ENCODE measurements at places on chromosomes 1 and 21.

DNA sequence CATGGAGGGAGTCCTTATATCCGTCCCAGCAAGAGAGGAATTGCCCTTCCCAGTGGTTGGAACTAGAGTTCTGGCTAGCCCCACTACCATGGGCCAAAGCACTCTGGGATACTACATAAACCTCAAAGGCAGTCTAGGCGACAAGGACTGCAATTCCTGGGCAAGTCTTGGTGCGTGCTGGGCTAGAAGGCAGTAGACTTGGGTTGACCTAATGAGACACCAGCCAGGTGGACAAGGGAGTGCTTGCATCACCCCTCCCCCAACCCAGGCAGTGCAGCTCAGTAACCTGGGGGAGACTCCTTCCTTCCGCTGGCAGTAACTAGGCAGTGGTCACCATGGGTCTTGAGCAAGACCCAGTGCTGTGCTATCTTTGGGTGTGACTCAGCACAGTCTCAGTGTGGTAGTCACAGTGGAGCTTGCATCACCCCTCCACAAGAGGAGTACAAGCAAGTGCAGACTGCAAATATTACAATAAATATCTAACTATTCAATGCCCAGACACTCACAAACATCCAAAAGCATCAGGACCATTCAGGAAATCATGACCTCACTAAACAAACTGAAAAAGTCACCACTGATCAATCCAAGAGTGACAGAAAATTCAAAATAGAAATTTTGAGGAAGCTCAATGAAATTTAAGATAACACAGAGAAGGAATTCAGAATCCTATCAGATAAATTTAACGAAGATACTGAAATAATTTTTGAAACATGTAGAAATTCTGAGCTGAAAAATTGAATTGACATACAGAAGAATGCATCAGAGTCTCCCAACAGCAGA is 84.7 kb upstream of the LYPLAL1 start:
- peak; percentile 98 for DNase-seq

- DNase-seq: no peak
Measured at GRCh38 chr1:26857473-26858060, 5.4 kb upstream of the SFN start.

DNA sequence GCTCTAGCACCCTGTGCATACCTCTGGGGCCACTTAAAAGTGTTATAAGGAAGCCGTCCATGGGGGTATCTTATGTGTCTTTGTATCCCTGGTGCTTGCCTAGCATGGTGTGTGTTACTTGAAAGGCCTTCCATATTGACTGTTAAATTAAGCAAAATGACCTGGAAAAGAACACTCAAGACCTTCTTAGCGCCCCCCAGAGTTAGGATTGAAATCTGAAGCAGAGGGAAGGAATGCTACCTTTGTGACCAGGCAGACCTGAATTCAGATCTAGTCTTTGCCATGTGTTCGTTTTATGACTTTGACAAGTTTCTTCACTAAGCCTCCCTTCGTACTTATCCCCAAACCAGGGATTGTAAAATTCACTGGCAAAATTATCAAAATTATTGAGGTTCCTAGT is 59.9 kb downstream of the SLC22A15 start:
- DNase-seq: no peak

GRCh38 chr1:169395955-169396354 is 28.0 kb downstream of the BLZF1 start:
- DNase-seq: no peak

DNA sequence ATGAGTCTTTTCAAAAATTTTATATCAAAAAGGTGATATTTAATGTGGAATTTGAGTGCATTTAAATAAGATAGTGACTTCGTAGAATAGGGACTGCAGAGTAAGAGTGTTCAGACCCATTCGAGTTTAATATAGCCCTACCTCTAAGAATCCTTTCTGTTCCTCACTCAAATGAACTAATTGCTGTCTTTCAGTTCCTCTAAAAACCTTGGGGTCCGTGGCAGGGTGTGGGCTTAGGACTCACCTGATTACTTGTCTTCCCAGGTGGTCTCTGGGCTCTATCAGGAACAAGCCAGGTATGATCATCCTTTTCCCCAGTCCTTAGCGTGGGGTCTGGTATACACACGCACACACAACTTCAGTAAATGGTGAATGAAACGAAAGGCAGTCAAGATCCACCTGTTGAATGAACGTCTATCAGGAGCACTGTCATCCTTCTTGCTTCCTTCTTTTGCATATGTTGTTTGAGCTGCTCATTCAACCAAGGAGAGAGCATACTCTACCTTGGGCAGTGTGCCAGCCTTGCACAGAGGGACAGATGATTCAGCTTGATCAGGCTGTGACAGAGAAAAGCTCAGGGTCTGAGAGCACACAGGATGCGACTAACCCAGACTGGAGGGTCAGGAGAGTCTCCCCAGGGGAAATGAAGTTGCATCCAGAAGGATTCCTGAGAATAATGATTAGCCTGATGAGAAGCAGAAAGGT is 1.2 kb upstream of the RNF11 start:
- peak; percentile 89 for DNase-seq

DNA sequence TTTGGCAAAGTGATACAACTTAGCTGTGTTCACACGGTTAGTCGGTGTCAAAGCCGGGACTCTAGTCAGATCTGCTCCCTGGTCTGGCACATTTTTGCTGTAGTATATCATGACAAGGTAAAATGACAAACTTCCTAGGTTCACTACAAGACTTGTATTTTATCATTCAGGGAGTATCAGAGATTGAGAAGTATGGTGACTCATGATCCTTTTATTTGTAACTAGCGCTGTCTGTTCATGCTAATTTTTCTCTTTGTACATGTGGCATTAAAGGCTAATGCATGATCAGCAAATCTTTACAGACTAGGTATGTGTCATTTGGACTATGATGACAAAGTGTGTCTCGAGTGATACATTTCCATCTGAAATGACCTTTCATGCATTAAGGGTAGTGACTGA is 326.7 kb downstream of the SIPA1L2 start:
- no peak for DNase-seq

DNA sequence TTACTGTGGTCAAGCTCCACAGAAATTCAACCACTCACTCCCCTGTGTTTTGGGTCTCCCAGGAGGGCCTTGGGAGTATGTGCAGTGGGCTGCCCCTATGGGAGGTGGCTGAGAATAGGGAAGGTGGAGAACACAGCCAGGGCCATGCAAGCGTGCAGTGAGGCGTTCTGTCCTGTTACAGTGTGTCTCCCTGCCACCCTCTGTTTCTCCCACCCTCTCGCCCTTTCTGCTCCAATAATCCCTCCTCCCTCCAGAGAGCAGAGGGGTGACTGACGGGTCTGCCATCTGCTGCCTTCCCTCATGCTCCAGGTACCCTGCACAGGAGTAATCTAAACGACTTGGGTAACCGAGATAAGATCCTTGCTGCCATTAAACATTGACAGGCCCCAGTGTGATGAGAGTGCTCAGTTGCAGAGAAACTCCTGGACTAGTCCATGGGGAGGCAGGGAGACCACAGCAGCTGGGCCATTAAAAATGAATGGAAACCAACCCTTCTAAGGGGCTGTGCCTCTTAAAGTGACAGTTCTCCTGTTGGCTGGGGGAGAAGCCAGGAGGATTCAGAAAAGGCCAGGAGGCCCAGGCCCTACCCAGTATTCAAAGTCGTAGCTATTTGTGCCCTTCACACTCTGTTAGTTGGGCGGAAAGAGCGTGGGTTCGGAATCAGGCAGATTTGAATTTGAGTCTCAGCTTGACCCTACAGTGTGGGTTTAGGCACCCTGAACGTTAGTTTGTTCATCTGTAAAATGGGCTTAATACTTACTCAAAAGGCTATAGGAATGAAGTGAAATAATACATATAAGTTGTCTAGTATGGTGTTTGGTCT is 22.4 kb upstream of the BTG2 start:
- no peak for DNase-seq

- peak; percentile 48 for DNase-seq
Measured at GRCh38 chr1:237851210-237851845, 39.4 kb downstream of the ZP4 start.

GRCh38 chr1:113686891-113687618 is 72.2 kb downstream of the PHTF1 start:
- no peak for DNase-seq

All from HL-60 (cell line).